ENCODE measurements at places on chromosomes 3 and 15.

DNA sequence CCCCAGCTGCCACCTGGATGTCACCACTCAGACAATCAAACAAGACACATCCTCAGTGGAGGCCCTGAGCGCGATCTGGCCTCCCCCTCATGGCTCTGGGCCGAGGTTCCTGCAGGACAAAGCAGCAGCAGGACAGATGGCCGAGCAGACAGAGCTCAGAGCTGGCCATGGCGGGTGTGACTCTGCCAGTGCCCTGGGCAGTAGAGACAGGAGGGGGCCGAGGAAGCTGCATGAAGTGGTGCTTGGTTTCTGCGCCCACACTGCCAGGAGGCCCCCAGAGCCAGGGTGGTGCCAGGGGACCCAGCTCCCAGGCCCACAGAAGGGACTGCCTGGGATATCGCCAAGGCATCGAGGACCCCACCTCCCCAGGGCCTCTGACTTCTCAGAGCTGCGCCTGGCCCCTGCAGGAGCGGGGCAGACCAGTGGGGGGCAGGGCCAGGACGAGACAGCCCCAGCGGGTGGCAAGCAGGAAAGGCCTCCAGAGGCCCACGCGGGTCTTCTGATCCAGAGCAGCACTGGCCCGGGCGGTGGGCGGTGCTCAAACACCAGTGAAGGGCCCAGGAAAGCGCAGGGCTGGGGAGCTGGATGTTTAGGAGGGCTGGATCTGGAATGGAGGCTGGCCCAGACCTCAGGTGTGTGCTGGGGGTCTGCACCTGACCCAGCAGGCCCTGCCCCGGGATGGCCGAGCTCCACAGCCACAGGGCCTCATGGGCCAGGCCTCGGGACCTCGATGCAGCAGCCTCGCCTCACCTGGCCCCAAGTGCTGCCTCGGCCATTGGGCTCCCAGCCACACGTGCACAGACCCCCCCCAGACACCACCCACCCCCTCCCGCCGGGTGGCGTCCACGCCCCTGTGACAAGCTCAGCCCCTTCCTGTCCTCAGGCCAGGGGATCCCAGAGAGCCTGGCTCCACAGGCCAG lies 76.0 kb downstream of the GOLGA8G start:
- DNase-seq = no peak

GRCh38 chr15:42800731-42801474 lies 64.0 kb upstream of the CDAN1 start:
- DNase-seq = no peak

GRCh38 chr3:169575381-169575780 lies 88.1 kb downstream of the MECOM start:
- DNase-seq = peak; percentile 7

DNA sequence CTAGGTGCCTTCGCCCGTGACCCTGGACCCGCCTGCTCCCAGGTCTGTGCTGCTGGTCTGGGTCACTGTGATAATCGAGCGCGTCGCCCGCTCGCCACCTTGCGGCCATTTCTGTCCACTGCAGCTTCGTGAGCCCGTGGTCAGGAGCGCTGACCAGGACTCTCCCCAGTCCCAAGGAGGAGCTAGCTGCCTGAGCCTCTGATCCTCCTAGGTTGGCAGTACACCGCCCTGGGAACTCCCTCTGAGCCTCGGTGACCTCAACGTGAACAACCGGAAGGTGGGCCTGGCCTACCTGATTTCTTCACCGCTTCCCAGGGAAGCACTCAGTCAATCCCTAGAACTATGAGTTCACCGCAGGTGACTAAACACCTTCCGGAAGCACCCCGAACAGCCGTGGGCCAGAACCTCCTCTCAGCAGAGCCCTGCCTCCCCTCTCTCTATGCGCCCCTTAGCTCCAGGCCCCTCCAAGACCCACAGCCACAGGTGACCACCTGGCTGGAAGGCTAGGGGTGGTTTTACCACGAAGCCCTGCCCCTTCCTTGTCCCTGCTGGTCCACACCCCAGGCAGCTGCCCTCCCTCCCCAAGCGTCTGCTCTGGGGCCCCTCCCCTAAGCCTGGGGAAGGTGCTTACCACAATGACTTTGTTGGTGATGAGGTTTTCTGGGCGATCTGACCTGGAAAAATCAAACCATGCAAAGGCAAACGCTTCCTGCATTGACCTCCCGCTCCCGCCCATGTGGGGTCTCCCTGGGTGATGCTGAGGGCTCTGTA lies 9.7 kb downstream of the PLA2G4D start:
- DNase-seq = peak; percentile 76

- no peak for DNase-seq
Measured at GRCh38 chr3:184498986-184499606, 62.5 kb upstream of the EPHB3 start.

DNA sequence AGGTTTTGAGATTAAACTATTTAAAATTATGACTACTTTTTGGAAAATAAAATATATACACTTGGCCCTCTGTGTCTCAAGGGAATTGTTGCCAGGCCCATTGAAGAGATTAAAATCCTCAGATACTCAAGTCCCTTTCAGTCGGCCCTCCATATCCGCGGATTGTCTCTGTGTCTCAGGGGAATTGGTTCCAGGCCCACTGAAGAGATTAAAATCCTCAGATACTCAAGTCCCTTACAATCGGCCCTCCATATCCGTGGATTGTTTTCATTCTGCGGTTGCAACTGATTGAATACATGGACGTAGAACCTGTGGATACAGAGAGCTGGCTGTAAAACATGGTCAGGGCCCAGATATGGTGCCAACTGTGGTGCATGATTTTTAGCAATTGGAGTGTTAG lies 15.7 kb upstream of the LRCH3 start:
- DNase-seq = no peak

- DNase-seq = no peak
Measured at GRCh38 chr3:129356756-129357425, 71.5 kb downstream of the EFCAB12 start.

- no peak for DNase-seq
Measured at GRCh38 chr15:93020976-93021772, 67.8 kb downstream of the RGMA start.

DNA sequence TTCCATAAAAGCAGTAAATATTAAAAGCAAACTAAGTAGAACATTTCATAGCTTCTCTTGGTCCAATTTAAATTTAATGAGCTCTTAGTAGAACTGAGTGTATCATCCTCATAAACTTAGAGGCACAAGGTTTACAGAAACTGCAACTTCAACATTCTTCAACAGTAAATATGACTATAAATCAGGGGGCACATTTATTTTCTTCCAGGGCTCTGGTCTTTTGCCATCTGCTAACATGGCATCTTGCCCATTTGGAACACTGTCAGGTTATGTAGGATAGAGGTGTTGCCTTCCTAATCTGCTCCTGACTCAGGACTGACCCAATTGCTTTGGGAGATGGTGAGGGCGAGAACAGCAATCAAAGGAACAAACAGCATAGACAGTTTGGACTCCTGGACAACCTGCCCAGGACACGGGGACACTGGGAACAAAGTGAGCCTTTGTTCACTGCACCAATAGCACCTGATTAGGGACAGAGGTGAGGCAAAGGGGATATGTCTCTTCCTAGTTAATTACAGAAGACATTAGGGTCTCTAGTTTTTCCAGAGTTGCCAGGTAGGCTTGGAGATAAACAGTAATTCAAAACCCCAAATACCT lies 610.2 kb upstream of the ROBO2 start:
- DNase-seq = no peak

- DNase-seq = no peak
Measured at GRCh38 chr3:184259396-184259877, 1.9 kb downstream of the CAMK2N2 start.
